Activated naive CD4-positive, alpha-beta T cell treated with Interleukin-2 at 50 U/mL for 16 hours (primary cell): ENCODE measurements at places on chromosomes 7 and 10.
A peak's percentile ranks its signal among the peaks of the same experiment; 100 is the strongest.

GRCh38 chr10:7855205-7855604 is 36.9 kb downstream of the TAF3 start:
- DNase-seq = no peak

DNA sequence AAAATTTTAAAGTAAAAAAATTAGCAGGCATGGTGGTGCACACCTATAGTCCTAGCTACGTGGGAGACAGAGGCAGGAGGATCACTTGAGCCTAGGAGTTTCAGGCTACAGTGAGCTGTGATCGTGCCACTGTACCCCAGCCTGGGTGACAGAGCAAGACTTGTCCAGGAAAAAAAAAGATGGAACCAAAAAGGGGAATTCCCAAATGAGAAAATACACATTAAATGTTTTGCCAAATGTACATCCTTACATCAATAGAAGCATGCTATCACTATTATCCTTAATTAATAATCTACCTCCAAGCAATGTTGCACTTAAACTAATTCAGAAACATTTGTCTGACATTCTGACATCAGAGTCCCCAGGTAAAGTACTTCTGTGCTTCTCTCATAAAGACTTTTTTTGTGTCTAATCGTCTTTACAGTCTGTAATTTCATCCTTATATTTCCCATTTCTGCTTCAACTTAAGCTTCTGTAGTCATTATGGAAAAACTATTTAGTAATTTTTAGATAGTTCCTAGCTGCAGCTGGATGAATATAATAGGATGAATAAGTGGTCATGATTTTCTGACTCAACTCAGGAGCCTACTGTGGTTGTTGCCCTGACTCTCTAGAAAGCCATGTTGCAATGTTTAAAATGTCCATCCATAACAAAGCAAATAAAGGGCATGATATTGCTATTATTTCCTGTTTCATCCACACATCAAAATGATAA is 57.7 kb downstream of the MYPN start:
- DNase-seq = no peak

DNA sequence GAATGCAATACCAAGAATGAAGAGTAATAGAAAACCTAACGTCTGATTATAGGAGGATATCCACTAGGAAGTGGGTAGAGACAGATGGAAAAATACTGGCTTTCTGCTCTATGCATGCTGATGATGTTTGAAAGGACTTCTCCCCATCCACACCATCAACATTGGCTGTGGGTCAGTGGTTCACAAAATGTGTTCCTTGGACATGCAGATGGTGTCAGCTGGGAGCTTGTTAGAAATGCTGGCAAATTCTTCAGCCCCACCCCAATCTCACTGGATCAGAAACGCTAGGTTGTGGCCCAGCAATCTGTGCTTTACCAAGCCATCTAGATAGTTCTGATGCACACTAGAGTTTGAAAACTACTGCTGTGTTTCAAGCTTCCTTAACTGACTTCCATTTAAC is 164.1 kb downstream of the PPP1R17 start:
- no peak for DNase-seq

DNA sequence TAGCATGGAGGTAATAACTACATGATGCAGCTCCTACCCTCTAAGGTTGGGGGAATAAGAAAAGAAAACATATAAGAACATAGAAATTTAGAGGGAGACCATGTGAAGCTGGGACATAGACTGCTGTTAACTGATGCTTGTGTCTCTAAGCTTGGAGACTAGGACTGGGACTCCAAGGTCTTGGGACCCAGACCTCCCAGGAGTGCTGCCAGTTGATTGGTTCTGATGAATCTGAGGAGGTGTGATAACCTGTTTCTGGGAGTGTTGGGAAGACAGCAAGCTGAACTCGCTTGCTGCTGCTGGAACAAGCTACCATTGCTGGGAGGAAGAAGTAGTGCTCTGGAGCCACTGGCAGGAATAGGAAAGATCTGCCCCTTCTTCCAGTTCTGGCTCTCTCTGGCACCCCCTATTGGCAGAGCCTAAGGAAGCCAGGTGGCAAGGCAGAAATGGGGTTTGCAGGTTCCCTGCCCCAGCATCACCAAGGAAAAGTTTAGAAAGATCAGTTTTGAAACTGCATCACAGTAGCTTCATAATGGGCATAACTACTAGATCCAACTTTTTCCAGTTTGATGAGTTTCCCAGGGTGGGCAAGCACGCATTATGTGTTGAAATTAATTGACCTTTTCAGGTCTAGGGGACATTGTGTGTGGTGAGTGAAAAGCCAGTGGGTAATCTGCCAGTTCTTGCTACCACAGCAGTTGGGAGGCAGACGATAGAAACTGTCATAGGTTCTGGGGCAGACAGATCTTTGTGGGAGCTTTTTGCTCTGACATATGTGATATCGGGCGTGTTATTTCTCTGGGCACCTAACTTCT is 140.7 kb downstream of the SND1 start:
- peak; percentile 16 for DNase-seq

GRCh38 chr10:4947635-4948596 is 15.3 kb upstream of the AKR1C1 start:
- DNase-seq = no peak

GRCh38 chr7:17546592-17546991 is 248.1 kb downstream of the AHR start:
- no peak for DNase-seq

DNA sequence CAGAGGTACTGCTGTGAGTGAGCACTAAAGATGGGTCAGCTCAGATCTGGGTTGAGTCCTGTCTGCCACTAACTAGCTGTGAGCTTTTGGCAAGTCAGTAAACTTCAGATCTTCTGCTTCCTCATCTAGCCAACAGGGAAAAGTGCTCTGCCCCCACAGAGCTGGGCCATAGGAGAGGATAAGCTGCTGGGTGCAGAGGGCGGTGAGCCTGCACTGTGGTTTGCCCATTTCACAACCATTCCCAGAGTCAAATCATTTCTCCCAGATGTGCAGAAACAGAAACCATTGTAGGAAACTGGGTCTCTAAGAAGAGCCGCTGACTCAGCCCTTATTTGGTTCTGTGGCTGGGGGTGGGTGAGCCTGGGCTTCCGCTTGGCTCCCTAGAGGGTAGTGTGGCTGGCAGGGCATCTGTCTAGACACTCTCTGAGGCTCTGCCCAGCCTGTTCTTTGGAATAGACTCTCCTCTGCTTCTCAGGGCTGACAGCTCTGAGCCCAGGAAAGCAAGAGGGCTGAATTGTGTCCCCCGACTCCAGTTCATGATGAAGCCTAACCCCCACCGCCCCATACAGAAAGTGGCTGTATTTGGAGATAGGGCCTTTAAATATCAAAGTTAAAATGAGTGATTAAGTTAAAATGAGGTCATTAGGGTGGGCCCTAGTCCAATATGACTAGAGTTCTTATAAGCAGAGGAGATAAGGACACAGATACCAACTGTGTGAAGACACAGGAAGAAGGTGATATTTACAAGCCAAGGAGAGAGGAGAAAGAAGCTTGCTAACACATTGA is 29.5 kb upstream of the ARHGAP22 start:
- peak; percentile 20 for DNase-seq

- peak; percentile 73 for DNase-seq
These were observed at the start of gene PRF1 for GRCh38 chr10:70602665-70603448. TSS of gene PRF1 (minus strand) at chr10:70602741. CDS start at chr10:70600902, 1,839 bp downstream.

GRCh38 chr7:36532981-36533499 is 143.4 kb downstream of the ANLN start:
- no peak for DNase-seq

DNA sequence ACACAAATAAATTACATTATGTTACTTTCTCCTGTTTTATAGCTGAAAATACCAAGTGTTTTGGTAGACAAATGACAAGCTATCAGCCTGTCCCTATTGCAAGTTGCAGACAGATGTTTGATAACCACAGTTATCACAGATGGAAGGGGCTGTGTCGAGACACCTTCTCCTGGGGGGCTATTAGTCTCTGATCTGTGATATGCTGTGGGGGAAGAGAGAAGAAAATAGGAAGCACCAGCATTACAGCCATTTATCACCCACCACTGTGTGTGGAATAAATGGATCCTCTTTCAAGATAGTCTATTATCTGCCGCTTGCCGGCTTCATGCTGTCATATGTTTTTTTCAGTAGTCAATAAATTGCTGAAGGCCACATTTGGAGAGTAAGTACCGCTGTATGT is 597.2 kb upstream of the ADARB2 start:
- no peak for DNase-seq

DNA sequence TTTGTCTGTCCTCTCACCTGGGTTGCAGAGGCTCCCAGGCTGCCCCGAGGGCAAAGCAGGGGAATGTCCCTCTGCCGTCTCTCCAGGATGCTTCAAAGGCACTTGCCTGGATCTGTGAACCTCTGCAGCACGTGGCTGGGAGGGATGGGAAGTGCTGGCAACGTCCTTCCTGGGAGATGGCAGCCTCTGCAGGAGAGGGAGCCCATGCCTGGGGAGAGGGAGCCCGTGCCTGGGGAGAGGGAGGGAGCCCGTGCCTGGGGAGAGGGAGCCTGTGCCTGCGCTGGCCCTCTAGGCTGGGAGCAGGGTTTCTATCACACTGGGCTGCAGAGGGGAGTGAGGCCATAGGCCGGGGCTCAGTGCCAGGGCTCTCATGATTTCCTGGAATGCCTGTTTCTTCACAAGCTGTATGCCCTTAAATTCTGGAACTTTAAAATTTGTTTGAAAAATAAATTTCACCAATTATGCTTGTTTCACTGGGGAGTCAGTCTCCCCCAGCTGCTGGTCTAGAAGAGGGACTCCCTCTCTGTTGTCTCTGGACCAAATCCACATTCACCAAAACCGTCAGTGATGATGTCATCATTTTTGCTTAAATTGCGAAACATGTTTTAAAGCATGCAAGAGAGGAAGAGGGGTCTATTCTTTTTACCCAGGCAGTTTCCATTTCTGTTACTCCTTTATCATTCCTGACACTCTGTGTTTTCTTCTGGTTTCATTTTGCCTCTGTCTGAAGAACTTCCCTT is 135.7 kb downstream of the DNAJB6 start:
- no peak for DNase-seq

GRCh38 chr7:158858592-158859503 is 2.5 kb downstream of the DYNC2I1 start:
- no peak for DNase-seq

- DNase-seq = no peak
These were observed 126.7 kb downstream of the SORCS3 start for GRCh38 chr10:104767745-104768144.

DNA sequence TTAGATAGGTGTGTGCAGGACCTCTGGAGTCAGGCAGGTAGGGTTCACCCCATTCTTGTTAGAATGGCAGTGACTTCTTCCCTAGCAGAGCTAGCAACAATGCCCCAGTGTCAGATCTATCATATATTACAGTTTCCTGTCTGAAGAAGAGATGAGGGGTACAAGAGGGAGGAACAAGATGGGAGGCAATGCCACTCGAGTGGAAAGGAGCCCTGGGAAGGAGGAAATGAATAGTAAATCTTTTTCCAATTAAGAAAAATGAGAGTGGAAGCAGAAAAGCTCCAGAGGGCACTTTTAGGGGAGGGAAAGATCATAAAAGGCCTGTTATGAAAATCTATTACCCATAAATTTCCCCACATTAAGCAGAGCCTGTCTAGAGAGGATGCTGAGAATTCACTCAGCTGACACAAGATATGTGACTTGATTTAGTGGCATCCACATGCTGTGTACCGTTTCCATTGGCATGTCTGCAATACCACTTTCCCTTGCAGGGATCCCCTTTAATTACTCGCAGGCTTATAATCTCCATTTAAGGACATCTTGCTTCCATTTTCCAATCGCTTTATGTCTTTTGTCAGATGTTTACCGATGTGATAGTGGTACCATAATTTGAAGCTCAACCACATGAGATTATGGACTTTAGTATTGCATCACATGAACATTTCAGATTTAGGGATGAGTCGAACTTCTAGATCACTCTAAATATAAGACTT is 70.0 kb upstream of the AGBL3 start:
- DNase-seq = no peak
